ENCODE measurements at places on chromosomes 2 and 18.

DNA sequence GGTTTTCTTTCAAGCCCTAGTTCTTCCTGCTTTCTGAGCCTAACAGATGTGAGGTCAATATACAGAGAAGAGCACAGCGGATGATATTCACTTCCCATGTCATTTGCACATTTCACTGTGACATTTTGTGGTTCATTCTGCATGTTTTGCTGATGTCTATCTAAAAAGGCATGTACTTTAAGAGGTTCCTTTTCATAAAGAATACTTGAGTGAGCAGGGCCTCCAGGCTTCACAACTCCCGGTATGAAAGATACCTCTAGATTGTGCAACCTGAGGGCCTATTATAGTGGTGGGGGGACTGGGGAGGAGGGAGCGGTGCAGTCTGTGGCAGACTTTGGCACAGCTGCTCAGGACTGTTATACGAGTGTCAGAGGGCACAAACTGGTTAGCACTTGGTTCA is 54.6 kb downstream of the CPO start:
- peak; percentile 76 for DNase-seq

DNA sequence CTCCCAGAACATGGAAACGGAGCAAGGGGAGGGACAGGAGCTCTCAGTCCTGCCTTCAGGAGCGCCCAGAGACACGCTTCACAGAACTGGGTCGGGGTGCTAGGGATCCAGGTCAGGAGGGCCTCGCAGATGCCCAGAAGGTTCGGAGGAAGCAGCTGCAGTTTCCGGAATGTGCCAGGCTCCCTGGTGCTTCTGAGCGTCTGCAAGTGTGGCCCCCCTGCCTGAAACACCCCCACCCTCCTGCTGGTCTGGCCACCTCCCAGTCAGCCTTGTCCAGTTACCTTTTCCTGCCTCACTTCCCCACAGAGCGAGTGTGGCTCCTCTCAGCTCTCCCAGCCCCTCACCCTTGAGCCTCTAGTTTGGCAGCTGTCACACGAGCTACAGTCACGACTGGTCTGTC is 88.3 kb upstream of the TAF1B start:
- no peak for DNase-seq

GRCh38 chr2:46498681-46499080 is 19.3 kb downstream of the TMEM247 start:
- no peak for DNase-seq

DNA sequence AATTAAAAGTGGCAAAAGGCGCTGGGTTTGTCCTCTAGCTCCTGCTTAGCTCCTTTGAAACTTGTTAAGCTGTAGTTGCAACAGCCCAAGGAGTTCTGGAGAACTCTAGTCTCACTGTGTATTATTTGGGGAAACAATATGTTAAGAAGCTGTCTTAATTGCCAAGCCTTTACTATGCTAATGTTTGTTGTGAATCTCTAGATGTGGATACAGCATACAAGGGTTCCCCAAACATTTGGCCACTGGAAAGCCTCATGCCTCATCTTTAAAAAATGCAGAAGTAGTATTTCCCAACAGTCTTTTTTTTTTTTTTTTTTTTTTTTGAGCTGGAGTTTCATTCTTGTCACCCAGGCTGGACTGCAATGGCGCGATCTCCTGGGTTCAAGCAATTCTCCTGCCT is 236.7 kb downstream of the PRKCE start:
- DNase-seq = no peak

- DNase-seq = no peak
Observed at GRCh38 chr2:126885751-126886210, 12.9 kb upstream of the TEX51 start.

DNA sequence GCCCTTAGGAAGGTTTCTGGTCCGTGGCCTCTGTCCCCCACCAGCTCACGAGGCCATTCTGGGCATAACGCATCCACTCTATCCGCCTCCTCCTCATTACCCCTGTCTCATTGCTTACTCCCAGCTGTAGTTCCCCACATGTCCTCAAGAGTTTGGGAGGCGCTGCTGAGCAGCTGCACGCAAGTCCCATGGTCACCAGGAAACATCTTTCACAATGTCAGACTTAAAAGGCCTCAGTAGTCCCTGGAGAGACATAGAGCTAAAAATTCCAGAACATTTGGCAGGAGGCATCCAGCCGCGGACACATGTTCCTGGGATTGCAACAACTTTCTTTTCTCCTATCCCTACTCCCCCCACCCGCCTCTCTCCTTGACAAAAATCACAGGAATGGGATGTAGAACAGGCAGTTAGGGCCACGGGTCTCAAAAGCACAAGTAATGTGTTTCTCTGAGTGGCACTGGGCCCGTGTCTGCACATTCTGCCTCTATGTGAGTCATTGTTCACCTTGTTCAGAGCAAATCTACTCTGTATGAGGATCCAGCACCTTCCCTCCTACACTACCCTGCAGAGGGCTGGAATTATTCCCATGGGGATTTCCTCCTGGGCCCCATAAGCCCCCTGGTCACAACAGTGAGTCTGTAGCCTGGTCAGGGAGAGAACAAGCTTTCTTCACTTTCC is 8.1 kb downstream of the LBH start:
- peak; percentile 48 for DNase-seq

DNA sequence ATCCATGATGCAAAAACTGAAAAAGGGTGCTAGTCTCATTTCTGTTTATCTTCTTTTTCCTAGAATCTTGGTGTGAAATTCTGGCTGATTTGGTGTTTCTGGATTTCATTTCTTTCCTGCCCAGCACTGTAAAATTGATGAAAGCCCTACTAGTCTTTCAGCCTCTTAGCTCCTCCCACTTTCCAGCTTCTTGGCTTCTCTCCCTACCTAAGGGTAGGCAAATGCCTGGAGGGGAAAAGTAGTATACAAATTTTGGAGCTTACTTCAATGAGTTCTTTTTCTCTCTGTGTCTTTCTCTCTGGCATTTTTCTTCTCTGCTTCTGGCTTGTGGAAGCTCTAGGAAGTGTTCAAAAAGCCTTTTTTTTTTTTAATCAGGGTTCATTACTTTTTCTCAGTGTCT is 160.5 kb downstream of the XIRP2 start:
- no peak for DNase-seq

- DNase-seq = no peak
Observed at GRCh38 chr2:195711478-195711877, 54.5 kb downstream of the SLC39A10 start.

DNA sequence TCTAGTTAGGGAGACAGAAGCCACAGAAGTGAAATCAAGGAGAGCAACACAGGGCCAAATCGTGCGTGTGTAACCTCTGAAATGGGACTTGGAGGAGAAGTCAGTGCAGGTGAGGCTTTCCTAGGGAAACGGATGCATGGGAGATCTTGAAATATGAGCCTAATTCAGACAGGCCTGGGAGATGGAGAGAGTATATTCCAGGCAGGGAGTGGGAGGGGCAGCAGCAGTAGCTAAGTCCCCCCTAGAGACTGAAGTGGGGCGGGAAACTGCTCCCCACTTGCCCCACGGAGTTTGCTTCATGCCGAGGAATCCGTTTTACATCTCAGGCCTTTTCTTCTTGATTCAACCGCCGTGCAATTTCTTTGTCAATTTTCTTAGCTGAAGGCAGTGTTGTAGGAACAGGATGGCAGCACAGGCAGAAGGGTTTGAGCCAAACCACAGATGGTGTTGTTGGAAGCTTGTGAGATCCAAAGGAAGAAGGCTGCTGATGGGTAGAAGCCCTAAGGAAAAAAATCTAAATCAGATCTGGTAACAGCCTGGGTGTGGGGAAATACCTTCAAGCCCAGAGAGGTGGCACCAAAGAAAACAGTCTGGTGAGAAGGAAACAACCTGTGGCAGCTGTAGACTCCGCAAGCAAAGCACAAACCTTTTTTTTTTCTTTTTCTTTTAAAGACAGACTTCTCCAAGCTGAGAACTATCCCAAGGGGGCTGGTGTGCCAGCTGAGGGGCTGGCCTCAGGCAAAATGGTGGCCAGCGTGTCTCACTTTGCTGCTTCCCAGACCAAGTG is 40.2 kb downstream of the EPAS1 start:
- DNase-seq = no peak

- no peak for DNase-seq
Observed at GRCh38 chr2:51401546-51401945, 369.6 kb upstream of the NRXN1 start.

DNA sequence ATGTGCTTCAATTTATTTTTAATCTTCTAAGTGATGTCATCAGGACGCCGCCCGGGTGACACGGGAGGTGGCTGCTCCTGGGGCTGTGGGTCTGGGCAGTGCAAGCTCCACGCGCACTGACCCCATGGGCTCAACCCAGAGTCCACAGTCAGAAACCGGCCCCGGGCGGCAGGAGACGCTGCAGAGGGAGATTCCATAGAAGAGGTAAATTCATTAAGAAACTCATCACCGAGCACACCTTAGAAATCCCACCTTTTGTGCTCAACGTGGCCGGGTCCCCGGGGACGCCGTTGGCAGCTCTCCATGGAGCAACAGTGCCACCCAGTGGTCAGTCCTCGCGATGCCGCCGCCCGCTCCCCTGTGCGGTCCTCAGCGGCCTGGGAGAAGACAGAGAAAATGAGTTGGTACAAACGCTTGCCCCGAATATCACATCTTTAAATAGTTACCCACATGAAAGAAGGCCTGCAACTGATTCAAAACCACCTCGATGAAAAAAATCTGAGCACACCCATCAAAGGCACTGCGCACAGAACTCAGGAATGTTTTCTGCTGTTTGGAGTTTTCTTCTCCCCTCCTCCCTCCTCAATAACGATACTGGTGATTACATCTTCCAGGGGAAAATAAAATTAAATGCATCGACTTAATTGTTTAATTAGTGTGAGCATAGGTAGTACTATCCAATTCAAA is 92.6 kb downstream of the CMPK2 start:
- peak; percentile 53 for DNase-seq

- no peak for DNase-seq
Observed at GRCh38 chr18:78549971-78550370, 429.6 kb upstream of the SALL3 start.

- DNase-seq = no peak
Observed at GRCh38 chr2:228917220-228917619, 353.9 kb downstream of the PID1 start.

- no peak for DNase-seq
Observed at GRCh38 chr2:66576561-66577320, 141.8 kb downstream of the MEIS1 start.

DNA sequence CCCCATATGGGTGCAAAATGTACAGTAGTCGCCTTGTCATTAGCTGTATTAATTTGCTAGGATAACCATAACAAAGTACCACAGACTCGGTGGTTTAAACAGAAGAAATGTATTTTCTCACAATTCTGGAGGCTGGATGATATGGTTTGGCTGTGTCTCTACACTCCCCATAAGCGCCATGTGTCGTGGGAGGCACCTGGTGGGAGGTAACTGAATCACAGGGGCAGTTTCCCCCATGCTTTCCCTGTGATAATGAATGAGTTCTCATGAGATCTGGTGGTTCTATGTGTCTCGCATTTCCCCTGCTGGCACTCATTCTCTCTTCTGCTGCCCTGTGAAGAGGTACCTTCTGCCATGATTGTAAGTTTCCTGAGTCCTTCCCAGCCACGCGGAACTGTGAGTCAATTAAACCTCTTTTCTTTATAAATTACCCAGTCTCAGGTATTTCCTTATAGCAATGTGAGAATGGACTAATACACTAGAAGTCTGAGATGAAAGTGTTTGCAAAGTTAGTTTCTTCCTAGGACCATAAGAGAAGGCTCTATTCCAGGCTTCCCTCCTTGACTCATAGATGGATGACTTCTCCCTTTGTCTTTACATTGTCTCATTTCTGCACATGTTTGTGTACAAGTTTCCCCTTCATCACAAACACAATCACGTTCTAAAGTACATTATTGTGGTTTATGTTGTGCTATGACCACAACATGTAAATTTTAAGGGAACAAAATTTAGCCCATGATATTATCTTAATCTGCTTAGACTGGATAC is 1442.6 kb downstream of the SUCLG1 start:
- DNase-seq = peak; percentile 19

DNA sequence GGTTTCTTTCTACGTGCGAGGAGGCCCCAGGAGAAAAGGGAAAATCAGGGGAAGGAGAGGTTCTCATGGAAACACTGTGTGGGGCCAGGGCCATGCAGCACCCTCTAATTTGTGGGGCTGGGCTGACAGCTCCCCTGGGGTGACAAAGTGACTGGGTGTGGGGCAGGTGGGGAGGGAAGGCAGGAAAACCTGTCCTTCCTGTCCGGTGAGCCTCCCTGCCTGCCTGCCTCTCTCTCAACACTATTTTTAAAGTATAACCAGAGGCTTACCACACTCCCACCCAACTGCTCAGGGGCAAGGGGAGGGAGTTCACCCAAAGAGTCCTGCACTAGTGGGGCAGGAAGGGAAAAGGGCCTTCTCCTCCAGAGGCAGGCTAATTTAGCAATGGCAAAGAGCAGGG is 10.5 kb upstream of the EPAS1 start:
- no peak for DNase-seq

GRCh38 chr2:138521821-138522220 is 20.3 kb downstream of the SPOPL start:
- no peak for DNase-seq

DNA sequence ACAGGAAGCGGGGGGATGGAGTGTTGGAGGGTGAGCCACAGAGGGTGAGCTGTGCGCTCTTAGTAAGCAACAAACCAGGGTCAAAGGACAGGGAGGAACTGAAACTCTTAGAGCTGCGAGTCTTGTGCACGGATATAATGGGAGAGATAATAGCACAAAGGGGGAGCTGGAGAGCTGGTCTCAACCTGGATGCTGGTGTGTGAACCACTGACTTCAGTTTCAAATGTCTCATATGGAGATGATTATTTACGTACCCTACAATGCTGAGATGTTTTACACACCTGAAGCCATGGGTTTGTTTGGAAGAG is 35.9 kb downstream of the PTGR3 start:
- no peak for DNase-seq

GRCh38 chr2:200655918-200656580 is 70.2 kb downstream of the AOX1 start:
- DNase-seq = no peak

- DNase-seq = no peak
Observed at GRCh38 chr2:23602116-23602515, 217.1 kb downstream of the KLHL29 start.

DNA sequence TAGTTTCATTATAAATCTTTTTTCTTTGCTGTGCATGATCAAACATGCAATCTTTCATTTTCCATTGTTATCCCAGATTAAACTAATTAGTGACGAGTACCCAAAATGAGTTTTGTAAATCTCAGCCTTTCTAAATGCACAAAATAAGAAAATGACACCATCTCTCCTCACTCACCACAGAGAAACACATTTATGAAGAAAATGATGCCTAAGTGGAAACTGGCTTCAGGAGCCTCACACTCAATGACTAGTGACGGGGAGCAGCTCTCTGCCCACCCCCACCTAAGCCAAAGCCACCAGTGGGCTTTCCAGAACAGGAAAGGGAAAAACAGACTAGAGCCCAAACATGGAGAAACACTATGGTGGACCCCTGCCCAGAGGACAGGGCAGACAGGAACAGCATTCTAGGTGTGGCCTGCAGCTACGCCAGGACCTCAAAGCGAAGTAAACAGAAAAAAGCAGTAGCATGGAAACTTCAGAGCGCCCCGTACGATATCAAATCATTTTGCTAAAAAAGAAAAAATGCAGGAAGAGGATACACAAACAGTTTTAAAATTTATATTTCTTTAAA is 113.5 kb downstream of the RBMS1 start:
- DNase-seq = no peak

DNA sequence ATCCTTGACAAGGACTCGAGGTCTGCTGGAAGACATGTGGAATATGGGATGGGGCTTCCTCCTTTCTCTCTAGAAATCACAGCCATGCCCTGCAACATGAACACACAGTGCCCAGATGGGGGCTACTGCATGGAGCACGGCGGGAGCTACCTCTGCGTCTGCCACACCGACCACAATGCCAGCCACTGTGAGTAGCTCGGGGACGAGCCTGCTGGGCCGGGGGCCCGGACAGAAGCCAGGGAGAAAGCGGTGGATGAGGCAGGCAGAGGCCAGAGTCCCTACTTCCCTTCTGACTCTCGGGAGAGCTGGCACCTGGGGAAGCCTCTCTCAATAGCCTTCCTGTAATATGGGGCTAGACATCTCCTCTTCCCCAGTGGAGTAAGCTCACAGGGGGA is 50.5 kb downstream of the SNED1 start:
- no peak for DNase-seq
